ENCODE measurements at places on chromosomes 1 and 21.

DNA sequence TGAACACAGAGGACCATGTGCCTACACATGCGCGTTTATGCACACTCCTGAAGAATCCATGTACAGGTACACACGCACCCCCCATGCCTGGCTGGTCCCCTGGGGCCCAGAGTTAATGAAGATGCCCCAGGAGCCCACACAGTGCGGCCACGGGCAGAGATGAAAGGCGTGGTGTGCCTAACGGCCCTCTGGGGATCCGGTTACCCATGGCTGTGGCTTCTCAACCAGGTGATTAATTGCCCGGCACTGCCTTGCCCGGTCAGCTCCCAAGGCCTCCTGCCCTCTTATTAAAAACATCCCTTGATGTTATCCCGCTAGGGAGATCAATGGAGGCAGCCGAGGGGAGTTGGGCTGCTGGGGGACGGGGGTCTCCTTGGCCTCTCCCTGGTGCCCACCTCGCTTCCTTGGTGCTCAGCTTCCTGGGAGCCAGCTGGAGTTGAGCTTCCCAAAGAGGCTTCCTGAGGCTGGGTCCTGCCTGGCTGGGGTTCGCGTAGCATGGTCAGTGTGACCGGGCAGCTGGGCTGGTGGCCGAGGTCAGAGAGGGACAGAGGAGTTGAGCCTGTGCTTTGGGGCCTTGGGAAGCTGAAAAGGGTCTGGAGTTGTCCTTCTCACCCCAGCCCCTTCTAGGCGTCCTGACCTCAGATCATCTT lies 75.0 kb upstream of the WNT4 start:
- no peak for DNase-seq

- no peak for DNase-seq
These were observed 26.3 kb downstream of the CAPN9 start for GRCh38 chr1:230773396-230774033.

- no peak for DNase-seq
These were observed 20.8 kb upstream of the NCF2 start for GRCh38 chr1:183611021-183611420.

- DNase-seq = no peak
These were observed 28.9 kb downstream of the DOP1B start for GRCh38 chr21:36185523-36185922.

DNA sequence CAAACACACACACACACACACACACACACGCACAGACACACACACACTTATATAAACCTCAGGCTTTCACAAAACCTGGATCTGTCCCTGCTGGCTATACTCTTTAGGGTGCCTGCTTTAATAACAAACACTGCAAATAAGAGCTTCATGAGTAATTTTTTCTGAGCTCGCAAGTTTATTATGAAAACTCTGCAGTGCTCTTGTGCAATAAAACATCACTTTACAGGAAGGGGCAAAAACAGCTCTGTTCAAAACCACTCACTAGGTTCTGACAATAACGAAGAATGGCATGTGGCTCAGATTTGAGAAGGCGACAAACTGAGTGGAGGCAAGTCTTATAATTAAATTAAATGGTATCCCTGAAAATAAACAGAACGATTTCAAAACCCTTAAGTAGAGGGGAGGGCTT lies 42.6 kb upstream of the CTPS1 start:
- no peak for DNase-seq

DNA sequence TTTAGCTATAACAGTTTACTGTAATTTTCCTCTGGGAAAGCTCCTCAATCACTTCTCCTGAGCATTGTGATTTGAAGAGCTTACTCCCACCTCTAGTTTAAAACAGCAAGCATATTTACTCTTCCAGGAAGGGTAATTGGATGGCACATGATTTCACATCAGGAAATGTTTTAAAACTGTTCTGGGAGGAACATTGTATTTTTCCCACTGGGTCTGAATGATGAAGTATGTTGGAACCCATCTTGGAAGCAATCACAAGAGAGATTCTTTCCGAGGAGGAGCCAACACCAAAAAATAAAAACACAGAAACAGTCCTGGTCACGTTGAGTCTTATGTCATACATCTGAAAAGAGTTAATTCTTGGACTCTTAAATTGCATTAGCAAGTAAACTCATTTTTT lies 17.3 kb downstream of the MAP10 start:
- no peak for DNase-seq

- DNase-seq = no peak
These were observed 51.7 kb upstream of the TIAM1 start for GRCh38 chr21:31395791-31396190.

- DNase-seq = no peak
These were observed 147.1 kb downstream of the CNIH3 start for GRCh38 chr1:224763126-224763775.

GRCh38 chr1:154474802-154475201 lies 27.2 kb upstream of the TDRD10 start:
- DNase-seq = no peak

- DNase-seq = no peak
These were observed 29.5 kb upstream of the CR2 start for GRCh38 chr1:207424570-207425131.

GRCh38 chr1:209769971-209770370 lies 14.1 kb downstream of the TRAF3IP3 start:
- DNase-seq = no peak

- no peak for DNase-seq
These were observed 37.5 kb upstream of the RCAN3 start for GRCh38 chr1:24465099-24465498.

- peak; percentile 89 for DNase-seq
These were observed 21.3 kb downstream of the MIIP start for GRCh38 chr1:12040457-12041051.

- DNase-seq = no peak
These were observed 25.7 kb downstream of the COA6 start for GRCh38 chr1:234398849-234399381.

GRCh38 chr1:30490554-30491053 lies 232.8 kb downstream of the MATN1 start:
- DNase-seq = no peak

- no peak for DNase-seq
These were observed 24.5 kb downstream of the SSX2IP start for GRCh38 chr1:84665703-84666317.

DNA sequence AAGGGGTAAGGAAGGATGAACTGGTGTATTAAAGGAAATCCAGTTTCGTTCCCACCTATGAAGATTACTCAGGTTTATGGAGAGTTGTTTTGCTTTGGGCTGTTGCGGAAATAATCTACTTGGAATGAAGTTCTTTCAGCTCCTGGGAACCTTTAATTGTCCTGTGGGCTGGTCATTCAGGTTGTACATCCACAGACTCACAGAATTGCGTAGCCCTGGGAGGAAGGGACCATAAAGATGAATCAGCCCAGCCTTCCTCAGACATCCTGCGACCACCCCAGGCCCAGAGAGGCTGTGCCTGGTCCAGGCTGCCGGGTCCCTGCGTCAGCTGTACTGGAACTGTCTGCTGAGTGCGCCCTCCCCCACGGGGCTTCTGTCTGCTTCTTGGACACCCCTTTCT lies 72.7 kb downstream of the GALNT2 start:
- no peak for DNase-seq
